ENCODE measurements at places on chromosomes 16 and 17.
A peak's percentile ranks its signal among the peaks of the same experiment; 100 is the strongest.

- no peak for DNase-seq
These were observed 1.6 kb upstream of the DHRS11 start for GRCh38 chr17:36590082-36590481.

DNA sequence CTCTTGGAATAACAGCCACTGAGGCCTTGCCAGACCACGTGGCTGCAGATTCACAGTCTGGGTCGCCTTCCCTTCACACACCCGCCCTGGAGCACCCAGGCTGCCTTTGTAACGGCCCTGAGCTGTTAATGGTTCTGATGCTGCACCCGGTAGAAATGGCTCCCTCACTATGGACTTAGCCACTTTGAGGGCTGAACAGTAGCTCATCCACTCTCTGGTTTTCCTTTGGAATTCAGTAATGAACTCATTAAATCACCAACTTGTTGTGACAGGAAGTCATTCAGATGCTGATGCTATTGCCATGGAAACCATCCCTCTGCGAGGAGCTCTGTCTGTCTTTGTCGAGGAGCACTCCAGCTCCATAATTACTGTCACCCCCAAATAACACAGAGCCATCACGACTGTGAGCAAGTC is 59.2 kb downstream of the CDK5R1 start:
- peak; percentile 40 for DNase-seq

DNA sequence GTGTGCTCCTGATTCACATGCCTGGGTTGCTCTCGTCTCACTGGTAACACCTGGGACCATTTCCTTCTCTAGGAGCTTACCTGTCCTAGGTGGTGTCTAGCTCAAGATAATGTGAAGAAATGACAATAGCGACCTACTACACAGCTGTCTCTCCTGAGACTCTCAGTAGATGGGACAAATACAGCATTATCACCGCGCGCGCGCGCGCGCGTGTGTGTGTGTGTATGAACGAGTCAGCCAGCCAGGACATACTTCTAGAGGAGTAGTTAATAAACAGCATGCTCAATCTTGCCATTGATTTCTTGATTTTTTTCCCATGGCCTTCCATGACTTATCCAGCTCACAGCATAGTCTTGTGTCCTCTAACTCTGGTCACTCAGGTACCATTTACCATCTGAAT is 268.6 kb downstream of the PHKB start:
- DNase-seq = no peak

DNA sequence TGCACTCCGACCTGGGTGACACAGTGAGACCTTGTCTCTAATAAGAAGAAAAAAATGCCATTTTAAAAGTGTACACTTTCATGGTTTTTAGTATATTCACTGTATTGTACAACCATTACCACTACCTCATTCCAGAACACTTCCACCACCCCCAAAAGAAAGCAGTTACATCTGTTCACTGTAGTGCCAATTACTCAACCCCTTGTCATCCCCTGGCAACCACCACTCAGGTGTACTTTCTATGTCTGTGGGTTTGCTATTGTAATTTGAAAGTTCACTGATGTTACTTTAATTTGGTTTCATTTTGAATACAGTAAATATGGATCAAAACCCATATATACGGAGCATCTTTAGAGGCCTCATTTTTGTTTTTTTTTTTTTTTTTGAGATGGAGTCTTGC is 6.1 kb downstream of the ZG16 start:
- DNase-seq = no peak

DNA sequence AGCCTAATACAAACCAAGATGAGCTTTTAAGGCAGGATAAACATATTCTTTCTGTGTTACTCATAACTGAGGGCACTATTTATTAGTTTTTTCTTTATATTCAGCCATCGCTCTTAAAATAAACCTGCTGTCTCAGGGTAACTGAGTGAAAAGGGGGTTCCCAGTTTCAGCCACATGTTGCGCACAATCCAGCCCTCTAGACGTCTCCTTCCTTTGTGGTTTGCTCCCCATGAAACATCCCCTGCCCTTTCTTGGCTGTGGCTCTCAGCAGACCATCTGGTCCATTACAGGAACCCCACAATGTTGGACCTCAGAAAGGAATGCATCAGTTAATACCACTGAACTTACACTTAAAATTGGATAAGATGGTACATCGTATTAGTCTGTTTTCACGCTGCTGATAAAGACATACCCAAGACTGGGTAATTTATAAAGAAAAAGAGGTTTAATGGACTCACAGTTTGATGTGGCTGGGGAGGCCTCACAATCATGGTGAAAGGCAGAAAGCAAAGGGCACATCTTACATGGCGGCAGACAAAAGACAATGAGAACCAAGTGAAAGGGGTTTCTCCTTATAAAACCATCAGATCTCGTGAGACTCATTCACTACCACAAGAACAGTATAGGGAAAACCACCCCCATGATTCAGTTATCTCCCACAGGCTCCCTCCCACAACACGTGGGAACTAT is 12.6 kb upstream of the IL21R start:
- DNase-seq = no peak

- no peak for DNase-seq
These were observed 84.8 kb upstream of the TNRC6C start for GRCh38 chr17:77873500-77874302.

DNA sequence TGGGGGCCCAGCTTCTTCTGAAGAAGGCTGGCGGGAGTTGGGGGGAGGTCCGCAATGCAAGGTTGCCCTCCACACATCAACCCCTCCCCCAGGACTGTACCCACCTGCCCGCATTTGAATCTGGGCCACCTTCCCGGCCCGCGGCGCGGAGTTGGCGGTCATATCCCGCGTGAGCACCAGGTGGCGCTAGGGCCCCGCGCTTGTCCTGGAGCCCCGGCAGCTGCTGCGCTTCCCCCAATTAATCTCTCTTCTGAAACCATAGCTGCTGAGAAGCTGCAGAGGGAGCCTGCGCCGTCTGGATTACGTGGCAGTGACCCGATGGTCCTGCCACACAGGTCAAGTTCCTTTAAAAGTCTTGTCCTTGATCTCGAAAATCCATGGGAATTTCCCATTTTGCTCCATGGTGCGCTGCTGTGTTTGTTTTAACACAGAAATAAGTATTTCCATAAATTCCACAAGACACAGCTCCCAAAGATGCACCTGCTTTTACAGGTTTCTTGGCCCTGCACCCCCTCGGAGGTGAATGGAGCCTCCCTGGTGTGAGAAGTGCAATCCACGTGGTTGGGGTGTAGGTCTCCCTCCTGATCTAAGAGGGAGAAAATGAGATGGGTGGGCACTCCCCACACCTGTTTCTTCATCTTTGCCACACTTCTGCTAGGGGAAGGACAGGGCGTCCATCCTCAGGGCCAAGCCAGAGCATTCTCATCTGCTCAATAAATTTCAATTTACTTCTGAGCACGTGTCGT is 22.1 kb downstream of the COX4I1 start:
- DNase-seq = peak; percentile 11

DNA sequence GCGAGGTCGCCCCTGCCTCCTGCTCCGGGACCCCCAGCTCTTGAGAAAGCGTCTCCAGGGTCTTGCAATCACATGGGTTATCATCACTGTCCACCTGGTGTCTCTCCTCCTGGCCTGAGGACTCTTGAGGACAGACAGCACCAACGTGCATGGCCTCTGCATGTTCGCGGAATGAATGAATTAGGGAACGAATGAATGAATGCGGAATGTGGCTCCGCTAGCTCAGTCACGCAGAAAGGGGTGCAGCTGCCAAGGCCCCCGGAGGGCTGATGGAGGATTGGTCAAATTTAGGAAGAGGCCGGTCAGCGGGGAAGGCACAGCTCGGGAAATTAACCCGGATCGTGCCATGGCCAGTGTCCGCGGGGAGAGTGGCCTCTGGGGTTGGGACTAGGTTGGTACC is 3.3 kb downstream of the FBXL16 start:
- no peak for DNase-seq

GRCh38 chr17:41835800-41836549 is at the start of gene NT5C3B:
TSS of gene NT5C3B (minus strand) at chr17:41836232. CDS start at chr17:41836193, 39 bp downstream.
- DNase-seq = peak; percentile 76

- no peak for DNase-seq
These were observed 45.7 kb downstream of the OMG start for GRCh38 chr17:31251105-31251969.

- DNase-seq = no peak
These were observed 19.6 kb downstream of the SNN start for GRCh38 chr16:11687601-11688519.

- no peak for DNase-seq
These were observed 5.8 kb upstream of the WFDC1 start for GRCh38 chr16:84288902-84289301.

GRCh38 chr16:63841271-63841670 is 1280.6 kb downstream of the CDH11 start:
- no peak for DNase-seq

DNA sequence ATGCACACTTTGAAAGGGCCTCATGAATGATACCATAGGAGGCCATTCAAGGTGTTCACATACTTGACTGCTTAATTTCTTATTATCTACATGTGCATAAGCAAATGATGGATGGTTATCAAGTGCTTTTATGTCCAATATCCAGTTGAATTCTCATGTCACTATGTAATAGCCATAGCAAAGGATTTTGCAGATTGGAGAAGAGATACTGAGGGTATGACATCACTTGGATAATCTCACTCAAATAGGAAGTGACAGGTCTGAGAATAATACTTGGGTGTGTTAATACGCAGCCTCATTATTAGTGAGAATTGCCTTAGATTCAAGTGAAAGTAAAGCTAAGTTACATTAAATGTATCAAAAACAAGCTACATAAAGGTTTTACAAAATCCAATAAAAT is 1208.6 kb downstream of the CDH11 start:
- DNase-seq = no peak

DNA sequence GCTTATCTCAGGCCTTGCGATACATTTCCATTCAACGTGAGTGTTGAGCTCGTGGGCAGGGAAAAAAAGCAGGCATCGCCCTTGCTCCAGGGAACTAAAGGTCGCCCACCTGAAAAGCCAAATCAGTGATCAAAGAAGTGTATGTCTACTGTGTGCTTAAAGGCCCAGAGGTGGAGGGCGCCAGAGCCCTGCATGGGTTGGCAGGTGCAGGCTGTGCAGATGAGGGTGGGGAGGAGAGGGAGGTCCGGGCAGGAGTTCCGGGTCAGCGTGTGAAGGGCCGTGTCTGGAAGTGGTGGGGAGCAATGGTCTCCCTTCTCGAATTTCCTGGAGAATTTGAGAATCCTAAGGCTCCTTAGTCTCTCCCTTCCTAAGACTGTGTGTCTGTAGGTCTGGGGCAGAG is 7.2 kb downstream of the ADAM11 start:
- DNase-seq = no peak

- no peak for DNase-seq
These were observed 21.4 kb downstream of the MMP15 start for GRCh38 chr16:58046936-58047335.

- no peak for DNase-seq
These were observed 1175.1 kb upstream of the GOT2 start for GRCh38 chr16:59909262-59909661.

- no peak for DNase-seq
These were observed 297 bp downstream of the TBC1D10B start for GRCh38 chr16:30369938-30370455.

DNA sequence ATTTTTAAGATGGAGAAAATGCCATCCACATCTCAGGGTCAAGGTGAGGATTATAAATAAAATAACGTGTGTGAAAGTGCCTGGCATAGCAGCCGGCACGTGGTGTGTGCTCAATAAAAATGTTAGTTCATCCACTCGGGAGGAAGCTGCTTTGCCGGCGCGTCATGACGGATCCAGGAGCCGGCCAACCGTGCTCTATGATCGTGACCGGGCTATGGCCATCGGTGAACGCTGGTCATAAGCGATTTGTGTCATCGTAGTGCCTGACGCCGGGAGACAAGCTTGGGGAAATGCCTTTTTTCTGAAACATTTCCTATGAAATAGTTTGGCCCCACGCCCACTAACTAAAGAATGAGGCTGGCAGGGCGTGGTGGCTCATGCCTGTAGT is 74.0 kb downstream of the CMC2 start:
- peak; percentile 28 for DNase-seq

GRCh38 chr17:49759203-49759602 is 4.7 kb downstream of the FAM117A start:
- DNase-seq = no peak

- no peak for DNase-seq
These were observed 963 bp downstream of the COPRS start for GRCh38 chr17:31857920-31858641.

GRCh38 chr17:61253362-61253761 is 146.3 kb upstream of the TBX2 start:
- DNase-seq = no peak

GRCh38 chr16:23222929-23223328 is 40.4 kb downstream of the SCNN1G start:
- no peak for DNase-seq

- no peak for DNase-seq
These were observed 2.4 kb downstream of the SLC16A3 start for GRCh38 chr17:82231312-82231561.

DNA sequence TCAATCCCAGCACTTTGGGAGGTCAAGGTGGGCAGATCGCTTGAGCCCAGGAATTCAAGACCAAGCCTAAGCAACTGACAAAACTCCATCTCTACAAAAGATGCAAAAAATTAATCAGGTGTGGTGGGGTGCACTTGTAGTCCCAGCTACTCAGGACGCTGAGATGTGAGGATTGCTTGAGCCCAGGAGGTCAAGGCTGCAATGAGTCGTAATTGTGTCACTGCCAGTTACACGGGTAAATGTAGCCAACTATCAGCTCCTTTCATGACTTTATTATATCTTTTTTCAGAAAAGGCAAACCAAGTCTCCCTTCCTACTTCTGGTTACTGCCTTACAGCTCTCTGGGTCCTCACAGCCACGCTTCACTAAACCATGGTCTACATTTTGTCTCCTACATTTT is 4.0 kb downstream of the SDF2 start:
- no peak for DNase-seq

- DNase-seq = no peak
These were observed 264.7 kb downstream of the SOX9 start for GRCh38 chr17:72385475-72385874.

DNA sequence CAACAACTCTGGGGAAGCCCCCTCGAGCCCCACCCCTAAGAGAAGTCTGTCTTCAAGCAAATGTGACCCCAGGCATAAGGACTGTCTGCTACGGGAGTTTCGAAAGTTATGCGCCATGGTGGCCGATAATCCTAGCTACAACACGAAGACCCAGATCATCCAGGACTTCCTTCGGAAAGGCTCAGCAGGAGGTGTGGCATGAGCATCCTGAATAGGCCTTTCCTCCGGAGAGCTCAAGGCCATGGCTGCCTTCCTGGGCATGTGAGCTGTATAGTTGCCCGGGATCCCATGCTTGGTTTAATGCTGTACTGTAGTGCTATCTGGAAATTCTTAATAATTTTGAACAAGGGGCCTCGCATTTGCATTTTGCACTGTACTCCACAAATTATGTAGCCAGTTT is 9.2 kb downstream of the LIG3 start:
- DNase-seq = no peak

GRCh38 chr17:81918832-81919545 is 1.0 kb upstream of the SIRT7 start:
- DNase-seq = no peak

- DNase-seq = no peak
These were observed 59.2 kb upstream of the LGALS9 start for GRCh38 chr17:27571563-27572352.

GRCh38 chr17:31428111-31428510 is 36.6 kb downstream of the RAB11FIP4 start:
- DNase-seq = no peak

GRCh38 chr17:28124962-28125361 is 82.5 kb downstream of the NLK start:
- DNase-seq = no peak

GRCh38 chr16:61945511-61945910 is 90.7 kb downstream of the CDH8 start:
- DNase-seq = no peak

Data from C1 segment of cervical spinal cord (tissue), 14 donors.